CD4-positive, alpha-beta T cell treated with Interleukin-12 subunit alpha and Interleukin-12 subunit beta, for 1 hour (primary cell): ENCODE measurements at places on chromosomes 7 and 10.

GRCh38 chr7:28245123-28245878, 64.7 kb upstream of the JAZF1 start:
- no peak for DNase-seq

GRCh38 chr7:116461500-116461899, 38.0 kb upstream of the CAV2 start:
- no peak for DNase-seq

DNA sequence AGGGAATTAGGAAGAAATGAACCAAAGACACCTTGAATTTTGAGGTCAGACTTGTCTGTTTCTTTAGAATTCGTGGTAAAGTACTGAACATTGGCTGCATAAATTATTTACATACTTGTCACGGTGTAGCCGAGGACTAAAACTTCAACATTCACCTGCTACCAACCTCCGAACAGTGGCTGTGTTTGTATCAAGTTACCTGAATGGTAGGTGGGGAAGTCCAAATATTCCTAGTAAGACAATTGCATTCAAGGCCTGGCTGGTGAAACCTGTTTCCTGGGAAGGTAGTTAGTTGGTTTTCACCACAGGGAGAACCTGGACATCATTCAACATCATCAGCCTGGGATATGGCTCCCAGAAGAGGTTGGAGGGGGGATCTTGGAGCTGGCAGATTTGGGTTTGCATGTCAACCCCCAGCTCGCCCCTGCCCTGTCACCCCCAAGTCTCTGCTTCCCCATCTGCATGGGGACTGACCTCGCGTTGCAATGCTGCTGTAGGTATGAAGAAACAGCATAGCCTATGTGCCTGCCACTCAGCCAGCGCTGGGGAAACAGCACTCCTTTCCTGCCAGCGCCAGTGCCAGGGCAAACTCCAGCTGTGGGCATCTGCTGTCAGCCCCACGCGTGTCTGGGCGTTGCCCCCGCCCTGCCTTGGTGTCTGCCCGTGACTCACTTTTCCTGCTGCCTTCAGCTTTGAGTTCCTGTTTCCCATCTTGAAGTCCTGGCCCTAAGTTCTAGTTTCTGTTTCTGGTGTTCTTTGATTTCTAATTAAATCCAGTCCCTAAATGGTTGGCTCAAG, 12.7 kb upstream of the LARP4B start:
- peak; percentile 26 for DNase-seq

- peak; percentile 83 for DNase-seq
Observed at GRCh38 chr10:33134011-33134751, 176.2 kb upstream of the ITGB1 start.

- DNase-seq: no peak
Observed at GRCh38 chr10:121753726-121754476, 155.7 kb upstream of the FGFR2 start.

GRCh38 chr7:155972247-155972646, 160.0 kb upstream of the SHH start:
- DNase-seq: no peak

- no peak for DNase-seq
Observed at GRCh38 chr7:83466956-83467355, 182.0 kb downstream of the SEMA3E start.

DNA sequence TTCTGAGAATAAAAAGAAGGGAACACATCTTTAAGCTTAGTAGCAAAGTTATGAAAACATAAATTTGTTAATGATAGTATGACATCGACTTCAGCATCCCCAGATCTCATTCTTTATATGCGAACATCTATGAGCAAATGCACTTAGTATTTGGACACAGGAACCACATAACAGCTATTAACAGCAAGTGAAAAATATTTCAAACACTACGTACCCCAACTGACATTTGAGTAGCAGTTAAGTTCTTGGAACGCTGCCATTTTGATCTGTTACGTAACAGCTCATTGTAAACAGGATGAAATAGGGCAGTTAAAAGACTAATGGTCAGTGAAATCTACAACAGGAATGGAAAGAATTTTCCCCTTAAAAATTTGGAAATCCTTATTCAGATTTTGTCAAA, 428.9 kb downstream of the TNS3 start:
- DNase-seq: no peak

DNA sequence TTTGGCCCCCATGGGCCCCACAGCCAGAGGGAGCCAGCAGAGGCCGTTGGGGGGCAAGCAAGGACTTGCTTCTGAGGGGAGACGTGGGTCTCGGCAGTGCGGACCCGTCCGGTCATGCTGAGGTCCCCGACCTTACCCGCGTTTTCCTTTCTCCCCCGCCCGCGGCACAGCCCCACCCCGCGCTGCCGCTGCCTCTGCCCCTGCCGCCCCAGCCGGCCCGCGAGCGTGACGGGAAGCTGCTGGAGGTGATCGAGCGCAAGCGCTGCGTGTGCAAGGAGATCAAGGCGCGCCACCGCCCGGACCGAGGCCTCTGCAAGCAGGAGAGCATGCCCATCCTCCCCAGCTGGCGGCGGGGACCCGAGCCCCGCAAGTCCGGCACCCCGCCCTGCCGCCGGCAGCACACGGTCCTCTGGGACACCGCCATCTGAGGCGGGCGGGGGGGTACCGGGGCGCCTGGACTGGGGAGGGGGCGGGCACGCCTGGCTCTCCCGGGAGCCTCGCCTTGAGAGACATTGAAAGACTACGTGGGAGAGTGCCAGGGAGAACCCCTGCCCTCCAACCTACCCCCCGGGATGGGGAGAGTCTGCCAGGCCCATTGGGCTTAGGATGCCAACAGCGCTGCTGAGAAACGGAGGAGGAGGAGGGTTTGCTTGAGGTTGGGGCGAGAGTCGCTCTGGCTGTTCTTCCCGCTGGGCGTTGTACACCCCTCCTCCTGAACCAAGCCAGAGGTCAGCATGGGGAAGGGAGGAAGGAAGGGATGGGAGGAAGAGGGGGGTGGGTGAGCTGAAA, 9.9 kb downstream of the NYAP1 start:
- DNase-seq: peak; percentile 54
